AML-193 (cell line): ENCODE measurements at places on chromosomes 1 and 21.

DNA sequence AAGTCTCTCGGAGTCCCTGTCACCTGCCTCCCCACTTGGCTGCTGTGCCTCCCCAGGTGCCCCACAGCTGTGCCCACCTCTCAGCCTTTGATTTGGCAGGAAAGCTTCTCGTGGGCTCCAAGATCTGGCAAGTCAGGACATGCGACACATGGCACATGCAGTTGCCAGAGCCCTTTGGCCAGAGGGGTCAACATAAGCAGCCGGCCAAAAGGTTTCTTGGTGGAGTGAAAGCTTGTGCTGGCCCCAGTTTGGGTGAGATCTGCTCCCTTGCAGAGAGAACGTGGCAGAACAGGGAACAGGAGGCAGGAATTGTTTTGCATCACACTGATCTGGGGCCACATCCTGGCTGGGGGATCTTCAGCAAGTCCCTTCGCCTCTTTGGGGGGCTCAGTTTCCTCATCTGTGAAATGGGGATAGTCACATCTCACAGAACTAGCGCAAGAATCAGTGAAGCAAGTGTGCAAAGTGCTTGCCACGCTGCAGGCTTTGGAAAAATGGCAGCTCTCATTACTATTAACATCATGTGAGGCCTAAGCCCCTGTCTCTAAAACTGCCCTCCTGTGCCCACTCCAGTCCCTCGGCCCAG, 232.6 kb downstream of the TRABD2B start:
- DNase-seq = no peak

GRCh38 chr1:116104667-116105066, 6.5 kb upstream of the MAB21L3 start:
- DNase-seq = no peak

DNA sequence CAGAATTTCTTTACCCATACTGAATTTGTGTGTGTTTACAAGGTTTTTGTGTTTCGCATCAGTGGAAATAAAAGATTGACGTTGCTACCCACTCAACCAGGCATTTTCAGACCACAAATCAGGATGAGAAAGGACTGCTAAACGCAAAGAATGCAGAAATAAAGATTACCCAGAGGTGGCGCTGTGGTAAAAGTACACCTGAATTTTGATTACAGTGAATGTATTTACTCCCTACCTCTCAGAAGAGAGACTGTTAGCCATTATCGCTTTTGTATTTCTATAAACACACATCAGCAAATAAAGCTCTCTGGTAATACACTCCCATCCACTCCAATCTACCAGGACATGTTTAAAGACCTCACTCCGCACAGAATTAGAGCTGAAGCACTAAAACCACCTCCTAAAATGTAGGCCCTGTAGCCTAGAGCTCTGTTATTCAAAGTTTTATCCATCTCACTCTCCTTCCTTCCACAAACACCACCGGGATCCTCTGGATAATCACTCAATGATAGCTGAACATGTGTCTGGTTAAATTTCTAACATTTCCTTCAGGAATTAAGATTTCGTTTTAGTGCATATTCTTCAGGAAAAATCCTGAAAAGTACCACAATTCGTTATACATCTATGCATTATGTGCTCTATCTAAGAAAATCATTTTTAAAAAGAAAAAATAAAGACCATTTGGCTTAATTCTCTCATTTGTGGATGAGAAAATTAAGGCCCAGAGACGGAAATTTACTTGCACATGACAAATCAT, 2.5 kb upstream of the LMO4 start:
- DNase-seq = peak; percentile 50

- DNase-seq = no peak
Measured at GRCh38 chr1:22443332-22443731, 8.3 kb upstream of the ZBTB40 start.

GRCh38 chr21:45076245-45076711, 1.9 kb downstream of the ADARB1 start:
- DNase-seq = no peak

DNA sequence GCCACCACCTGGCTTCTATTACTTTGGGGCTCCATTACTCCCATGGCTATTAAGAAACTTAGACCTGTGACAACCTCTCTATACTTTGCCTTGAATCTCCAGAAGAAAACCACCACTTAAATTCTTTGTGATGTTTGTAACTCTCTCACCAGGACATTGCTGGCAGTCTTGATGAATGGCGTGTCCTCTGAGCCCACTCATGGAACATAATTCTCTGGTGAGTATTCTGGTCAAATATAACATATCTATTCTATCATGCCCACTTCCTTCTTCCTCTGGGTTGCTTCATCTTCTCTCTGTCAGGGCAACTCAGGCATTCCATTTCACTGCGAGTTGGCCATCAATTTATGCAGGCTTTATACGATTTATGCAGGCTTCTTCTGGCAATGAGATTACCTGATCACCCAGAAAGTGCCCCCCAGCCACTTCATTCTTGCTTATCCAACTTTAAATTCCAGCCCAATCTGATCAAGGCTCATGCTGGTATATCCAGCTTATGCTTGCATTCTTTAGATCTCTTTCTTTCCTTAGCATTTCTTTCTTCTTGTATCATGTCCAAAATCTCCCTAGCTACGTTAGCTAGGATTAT, 112.0 kb upstream of the CHRM3 start:
- DNase-seq = no peak

- DNase-seq = no peak
Measured at GRCh38 chr1:1306070-1306660, 1.6 kb downstream of the ACAP3 start.

GRCh38 chr1:17447501-17447992, 8.1 kb upstream of the RCC2 start:
- DNase-seq = no peak

DNA sequence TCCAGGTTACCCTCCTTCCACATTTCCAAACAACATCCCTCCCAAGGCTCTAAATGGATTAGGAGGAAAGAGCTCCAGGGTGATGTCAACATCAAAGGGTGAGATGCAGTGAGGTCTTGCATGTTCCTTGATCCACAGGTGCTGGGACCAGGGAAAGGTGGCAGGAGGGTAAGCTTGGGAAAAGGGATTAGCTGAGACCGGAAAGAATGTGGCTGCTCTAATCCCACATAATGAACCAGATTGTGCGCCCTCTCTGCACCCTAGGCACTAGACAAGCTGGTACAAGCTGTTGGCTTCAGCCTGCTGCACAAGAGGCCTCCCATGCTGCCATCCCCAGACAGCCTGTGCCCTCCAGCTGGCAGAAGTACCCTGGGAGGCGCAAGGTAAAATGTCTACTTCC, 34.9 kb downstream of the PLXNA2 start:
- no peak for DNase-seq

DNA sequence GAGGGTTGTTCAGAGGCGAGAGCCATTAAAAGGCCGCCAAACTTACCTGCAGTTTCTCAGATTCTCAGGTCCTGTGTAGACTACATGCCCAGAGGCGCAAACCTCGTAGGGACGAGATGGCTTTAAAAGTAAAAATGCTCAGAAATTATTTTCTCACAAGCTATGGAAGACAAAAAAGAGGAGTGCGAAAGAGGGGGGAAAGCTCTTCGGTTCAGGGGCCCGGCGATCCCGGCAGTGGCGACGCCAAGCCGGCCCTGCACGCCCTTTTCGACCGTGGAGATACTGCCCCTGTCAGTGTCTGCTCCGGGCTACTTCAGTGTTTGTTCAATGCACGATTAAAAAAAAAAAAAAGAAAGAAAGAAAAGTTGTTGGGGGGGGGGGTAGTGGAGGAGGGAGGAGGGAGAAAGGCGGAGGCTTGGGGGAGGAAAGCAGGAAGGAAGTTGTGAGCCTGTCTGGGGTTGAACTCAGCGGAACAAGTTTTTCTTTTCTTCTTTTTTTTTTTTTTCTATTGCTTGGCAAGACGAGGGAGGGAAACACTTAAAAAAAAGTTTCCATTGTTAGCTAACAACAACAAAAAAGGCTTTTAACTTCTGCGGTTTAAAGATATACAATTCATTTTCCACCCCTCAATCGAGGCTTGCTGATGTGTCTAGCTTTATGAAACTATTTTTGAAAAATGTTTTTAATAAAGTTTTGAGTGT, at the start of gene ITPKB:
Gene ITPKB, minus strand, starts transcription at position 288 of the 701 bp plus-strand sequence. CDS start 1,824 bp downstream, outside the sequence.
- DNase-seq = peak; percentile 84

DNA sequence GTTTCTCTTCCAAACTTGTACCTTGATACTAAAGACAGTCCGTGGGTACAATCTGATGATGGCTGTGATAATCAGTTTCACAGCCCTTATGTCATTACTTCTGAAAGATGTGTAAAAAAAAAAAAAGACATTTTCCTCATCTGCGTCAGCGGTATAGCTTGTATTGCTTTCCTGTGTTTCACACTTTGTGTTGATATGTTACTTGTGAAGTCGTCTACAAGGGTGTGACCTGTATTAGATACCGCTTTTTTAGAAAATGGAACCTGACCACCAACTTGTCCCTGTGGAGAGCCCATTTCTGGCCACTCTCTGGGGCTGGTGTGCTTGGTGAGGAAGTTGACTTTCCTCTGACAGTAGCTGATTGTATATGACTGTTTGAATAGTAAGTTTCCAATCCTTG, 50.5 kb downstream of the PEX14 start:
- no peak for DNase-seq

- no peak for DNase-seq
Measured at GRCh38 chr1:218516526-218516925, 171.4 kb downstream of the TGFB2 start.

- no peak for DNase-seq
Measured at GRCh38 chr1:235533476-235534168, 29.4 kb upstream of the B3GALNT2 start.

DNA sequence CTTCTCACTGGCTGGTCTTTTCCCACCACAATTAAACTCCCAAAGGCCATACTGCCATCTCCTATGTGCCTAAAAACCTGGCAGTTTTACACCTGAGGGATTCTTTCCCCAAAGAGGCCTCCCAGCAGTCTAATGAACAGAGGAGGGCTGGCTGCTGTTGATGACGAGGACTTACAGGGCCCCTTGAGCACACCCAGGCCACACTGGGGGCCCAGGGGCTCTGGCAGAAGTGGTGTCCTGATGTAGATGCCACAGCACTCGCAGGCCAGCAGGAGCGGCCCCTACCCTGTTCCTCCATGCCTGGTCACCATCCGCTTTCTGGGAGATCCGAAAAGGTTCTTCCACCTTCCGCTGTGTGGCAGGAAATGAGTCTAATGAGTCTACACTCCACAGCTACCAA, 24.2 kb downstream of the POFUT2 start:
- DNase-seq = no peak

DNA sequence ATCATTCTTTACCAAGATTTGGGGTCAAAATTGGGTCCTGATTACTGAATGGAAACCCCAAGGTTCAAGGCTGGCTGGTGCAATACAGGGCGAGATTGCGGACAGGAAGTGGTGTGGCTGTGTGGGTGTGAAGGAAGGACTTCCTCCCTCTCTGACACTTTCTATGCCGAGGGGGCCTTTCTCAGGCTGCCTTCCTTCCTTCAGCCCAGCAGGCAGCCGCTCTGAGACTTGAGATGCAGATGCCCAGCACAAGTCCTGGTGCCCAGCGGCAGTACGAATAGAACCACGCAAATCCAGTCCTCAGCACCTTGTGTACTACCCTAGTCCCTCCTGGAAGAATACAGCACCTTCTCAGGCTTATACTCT, 16.3 kb downstream of the BATF3 start:
- DNase-seq = peak; percentile 91

DNA sequence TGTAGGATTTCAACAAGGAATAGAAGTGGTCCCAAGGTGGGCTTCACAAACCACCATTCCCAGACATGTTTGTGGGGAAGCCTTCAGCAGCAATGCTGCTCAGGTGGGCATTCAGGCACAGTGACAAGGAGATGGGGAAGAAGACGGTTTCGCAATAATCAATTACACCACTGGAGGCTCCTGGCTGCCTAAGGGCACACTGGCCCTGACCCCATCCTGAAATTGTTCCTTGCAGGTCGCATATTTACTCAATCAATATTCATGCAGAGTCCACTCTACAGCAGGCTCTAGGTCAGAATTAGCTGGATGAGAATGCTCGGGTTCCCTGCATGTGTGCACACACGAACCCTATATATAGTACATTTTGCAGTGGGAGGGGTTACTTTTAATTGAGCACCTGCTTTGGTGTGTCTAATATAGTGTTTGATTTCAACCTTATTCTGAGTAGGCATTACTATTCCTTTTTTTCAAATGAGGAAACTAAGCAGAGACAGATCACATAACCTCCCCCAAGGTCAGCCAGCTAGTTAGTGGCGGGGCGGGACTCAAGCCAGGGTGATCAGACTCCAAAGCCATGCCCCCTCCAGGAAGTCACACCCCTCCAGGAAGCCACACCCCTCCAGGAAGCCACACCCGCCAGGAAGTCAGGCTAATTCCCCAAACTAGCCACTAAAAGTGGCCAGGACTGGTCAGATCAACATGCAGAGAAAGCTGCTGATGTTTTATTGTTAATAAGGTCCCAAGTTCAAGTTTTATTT, 106.5 kb downstream of the HLCS start:
- DNase-seq = peak; percentile 89

DNA sequence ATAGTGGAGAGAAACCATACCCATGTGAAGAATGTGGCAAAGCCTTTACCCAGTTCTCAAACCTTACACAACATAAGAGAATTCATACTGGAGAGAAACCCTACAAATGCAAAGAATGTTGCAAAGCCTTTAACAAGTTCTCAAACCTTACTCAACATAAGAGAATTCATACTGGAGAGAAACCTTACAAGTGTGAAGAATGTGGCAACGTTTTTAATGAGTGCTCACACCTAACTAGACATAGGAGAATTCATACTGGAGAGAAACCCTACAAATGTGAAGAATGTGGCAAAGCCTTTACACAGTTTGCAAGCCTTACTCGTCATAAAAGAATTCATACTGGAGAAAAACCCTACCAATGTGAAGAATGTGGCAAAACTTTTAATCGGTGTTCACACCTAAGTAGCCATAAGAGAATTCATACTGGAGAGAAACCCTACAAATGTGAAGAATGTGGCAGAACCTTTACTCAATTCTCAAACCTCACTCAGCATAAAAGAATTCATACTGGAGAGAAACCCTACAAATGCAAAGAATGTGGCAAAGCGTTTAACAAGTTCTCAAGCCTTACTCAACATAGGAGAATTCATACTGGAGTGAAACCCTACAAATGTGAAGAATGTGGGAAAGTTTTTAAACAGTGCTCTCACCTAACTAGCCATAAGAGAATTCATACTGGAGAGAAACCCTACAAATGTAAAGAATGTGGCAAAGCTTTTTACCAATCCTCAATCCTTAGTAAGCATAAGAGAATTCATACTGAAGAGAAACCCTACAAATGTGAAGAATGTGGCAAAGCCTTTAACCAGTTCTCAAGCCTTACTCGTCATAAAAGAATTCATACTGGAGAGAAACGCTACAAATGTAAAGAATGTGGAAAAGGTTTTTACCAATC, 80.0 kb downstream of the JMJD4 start:
- no peak for DNase-seq

GRCh38 chr1:207844371-207844770, 66.6 kb downstream of the CD34 start:
- DNase-seq = peak; percentile 95
